ENCODE measurements at places on chromosomes 13 and 19.

DNA sequence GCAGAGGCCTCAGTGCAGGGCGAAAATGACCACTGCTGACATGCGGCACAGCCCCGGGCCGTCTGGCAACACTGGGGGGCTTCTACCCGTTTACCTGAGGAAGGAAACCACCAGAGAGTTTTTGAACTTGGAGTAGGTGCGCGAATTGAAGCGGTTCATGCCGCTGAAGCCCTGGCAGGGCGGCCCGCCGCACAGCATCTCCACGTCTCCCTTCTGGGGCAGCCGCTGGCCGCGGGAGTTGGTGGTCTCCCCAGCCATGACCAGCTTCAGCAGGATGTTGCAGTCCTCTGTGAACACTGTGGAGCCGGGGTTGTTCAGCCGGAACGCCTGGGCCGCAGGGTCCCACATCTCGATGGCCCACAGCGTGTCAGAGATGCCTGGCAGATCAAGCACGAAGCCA lies 20.3 kb upstream of the EIF3G start:
- no peak for DNase-seq

DNA sequence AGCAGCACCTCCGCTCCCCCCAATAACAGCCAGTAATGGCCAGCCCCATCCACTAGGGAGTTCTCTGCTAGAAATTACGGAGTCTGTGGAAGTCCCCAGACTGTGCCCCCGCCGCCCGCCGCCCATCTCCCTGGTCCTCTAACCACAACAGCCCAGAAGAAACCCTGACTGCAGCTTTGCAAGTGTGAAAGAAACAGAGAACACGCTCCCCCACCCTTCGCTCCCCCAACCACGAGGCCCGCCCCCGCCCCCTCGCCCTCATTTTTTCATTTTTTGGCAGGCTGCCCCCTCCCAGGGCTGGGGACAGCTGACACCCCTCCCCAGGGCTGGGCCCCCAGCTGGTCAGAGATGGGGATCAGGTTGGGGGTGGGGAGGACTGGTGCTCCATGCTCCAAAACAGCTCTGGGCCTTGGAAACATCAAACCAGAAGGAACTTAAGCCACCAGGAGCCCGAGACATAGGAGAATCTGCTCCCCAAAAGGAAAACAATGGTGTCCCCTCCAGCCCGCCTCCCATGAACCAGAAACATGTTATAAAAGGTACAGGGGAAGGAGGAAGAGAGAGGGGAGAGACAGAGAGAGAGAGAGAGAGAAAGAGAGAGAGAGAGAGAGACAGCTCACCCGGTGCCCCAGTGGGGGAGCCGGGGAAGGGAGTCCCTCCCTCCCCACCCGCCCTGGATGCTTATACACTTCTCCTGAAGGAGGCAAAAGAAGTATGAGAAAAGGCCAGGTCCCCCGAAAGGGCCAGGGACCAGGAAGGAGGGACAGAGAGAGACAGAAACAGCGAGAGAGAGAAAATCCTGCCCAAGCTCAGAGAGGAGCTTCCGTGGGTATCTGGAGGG lies 29.8 kb upstream of the ASF1B start:
- no peak for DNase-seq

DNA sequence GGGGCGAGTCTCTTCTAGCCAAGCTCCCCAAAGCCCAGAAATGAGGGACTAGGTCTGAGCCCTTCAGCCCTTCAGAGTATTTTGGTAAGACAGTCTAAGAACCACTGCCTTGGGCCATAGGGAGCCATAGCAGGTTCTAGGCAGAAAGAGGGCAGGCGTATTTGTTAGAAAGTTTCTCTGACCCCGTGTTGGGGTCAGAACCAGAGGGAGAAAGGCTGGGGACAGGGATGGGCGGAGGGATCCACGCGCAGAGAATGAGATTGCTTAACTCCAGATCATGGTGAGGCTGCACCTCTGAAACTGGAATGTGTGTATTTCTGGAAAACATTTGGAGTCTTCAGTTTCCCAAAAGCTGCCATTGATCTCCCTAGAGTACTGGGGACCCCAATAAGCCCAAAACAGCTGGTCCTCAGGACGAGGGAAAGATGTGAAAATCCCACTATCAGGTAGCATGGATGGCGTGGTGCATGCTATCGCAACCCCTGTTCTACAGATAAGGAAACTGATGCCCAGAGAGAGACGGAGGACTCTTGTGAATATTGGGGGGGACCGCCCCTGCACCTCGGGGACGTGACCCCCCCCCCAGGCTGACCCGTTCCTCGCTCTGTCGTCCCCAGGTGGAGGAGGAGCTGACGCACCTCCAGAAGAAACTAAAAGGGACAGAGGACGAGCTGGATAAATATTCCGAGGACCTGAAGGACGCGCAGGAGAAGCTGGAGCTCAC lies 703 bp upstream of the TPM4 start:
- DNase-seq: no peak

GRCh38 chr19:49216071-49216470 lies 58.5 kb downstream of the TRPM4 start:
- DNase-seq: no peak

GRCh38 chr19:44608391-44608821 lies 5.0 kb upstream of the IGSF23 start:
- DNase-seq: no peak

- no peak for DNase-seq
Observed at GRCh38 chr13:54305377-54305776, 1276.8 kb downstream of the OLFM4 start.

DNA sequence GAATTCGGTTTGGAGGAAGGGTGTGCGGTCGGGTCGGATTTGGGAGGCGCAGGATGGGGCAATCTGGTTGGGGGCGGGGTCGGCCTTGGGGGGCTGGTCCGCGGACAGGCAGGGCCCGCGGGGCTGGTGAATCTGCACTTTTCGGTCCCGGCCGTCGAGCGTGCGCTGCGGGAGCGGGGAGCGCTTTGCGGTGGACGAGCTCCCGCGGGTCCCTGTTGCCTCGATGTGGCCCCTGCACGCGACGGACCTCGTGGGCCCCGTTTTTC lies 11.9 kb downstream of the PEAK3 start:
- no peak for DNase-seq

- DNase-seq: no peak
Observed at GRCh38 chr13:77732287-77732686, 34.8 kb downstream of the SLAIN1 start.

- DNase-seq: no peak
Observed at GRCh38 chr13:105059786-105060185, 1475.7 kb downstream of the EFNB2 start.

DNA sequence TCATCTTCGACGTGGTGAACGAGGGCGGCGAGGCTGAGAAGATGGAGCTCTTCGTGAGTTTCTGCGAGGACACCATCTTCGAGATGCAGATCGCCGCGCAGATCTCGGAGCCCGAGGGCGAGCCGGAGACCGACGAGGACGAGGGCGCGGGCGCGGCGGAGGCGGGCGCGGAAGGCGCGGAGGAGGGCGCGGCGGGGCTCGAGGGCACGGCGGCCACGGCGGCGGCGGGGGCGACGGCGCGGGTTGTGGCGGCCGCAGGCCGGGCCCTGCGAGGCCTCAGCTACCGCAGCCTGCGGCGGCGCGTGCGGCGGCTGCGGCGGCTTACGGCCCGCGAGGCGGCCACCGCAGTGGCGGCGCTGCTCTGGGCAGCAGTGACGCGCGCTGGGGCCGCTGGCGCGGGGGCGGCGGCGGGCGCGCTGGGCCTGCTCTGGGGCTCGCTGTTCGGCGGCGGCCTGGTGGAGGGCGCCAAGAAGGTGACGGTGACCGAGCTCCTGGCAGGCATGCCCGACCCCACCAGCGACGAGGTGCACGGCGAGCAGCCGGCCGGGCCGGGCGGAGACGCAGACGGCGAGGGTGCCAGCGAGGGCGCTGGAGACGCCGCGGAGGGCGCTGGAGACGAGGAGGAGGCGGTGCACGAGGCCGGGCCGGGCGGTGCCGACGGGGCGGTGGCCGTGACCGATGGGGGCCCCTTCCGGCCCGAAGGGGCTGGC lies 52.6 kb downstream of the MAP4K1 start:
- DNase-seq: no peak

DNA sequence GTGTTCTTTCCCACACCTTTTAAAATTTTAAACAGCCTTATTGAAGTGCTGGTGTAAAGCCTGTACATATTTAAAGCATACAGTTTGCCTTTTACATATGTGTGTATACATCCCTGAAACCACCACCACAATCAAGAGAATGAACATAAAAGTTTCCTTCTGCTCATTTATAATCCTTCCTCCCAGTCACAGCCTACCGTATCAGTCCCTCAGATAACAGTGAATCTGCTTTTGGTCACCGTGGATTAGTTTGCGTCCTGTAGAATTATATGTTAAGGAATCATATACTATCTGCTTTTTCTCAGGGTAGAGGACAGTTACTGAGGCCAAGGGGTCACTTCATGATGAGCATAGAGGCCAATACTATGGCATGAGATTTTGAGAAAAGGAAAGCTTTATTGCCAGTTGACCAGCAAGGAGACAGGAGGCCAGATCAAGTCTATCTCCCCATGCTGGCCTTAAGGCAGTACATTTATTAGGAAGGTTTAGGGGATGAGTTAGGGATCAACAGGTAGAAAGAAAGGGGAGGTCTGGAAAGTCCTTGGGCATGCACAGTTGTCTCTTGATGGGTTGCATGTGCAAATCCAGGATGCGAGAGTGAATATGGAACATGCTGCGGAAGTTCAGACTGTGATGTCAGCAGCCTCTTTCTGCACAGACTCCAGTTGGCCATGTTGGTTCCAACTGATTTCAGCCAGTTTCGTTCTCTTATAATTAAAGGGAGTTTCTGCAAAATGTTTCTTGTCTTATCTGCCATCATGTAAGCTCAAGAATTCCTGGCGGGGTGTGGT lies 36.3 kb upstream of the LSM14A start:
- no peak for DNase-seq

All from GM19239 (cell line).